ENCODE measurements at places on chromosomes 7 and 10. TPM values are rescaled to one million over a fixed set of nuclear protein-coding genes. Genes with fewer than 3 reads are reported as not detected.

- no peak for DNase-seq
Measured at GRCh38 chr10:6988654-6989053, 408.6 kb upstream of the PRKCQ start.

- no peak for DNase-seq
Measured at GRCh38 chr7:71547426-71547825, 415.5 kb downstream of the GALNT17 start.

GRCh38 chr10:106712988-106713387, 451.5 kb downstream of the SORCS1 start:
- no peak for DNase-seq

- DNase-seq, result no peak
Measured at GRCh38 chr7:84722086-84722485, 464.8 kb downstream of the SEMA3D start.

DNA sequence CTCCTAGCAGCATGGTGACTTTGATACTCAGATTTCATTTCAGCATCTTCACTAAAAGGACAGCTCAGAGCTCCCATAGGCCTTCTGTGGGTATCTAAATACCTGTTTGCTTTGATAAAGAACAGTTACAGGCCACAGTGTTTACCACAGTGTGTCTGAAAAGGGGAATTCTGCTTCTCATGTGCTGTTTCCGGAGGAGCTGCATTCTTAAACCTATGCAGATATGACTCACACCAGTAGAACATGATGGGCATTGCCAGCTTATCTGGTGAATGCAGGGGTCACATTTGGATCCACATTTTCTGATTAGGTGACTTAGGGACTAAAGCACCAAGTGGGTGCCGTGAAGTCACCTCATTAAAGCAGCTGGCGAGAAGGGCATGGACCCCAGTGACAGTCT, 52.6 kb downstream of the TRRAP start:
- no peak for DNase-seq

The FAM180A gene
- 0.43 TPM for total RNA-seq

The UPK3BL2 gene
- total RNA-seq, result 1.8 TPM

GRCh38 chr7:138515001-138515528, 55.0 kb downstream of the TRIM24 start:
- DNase-seq, result no peak

DNA sequence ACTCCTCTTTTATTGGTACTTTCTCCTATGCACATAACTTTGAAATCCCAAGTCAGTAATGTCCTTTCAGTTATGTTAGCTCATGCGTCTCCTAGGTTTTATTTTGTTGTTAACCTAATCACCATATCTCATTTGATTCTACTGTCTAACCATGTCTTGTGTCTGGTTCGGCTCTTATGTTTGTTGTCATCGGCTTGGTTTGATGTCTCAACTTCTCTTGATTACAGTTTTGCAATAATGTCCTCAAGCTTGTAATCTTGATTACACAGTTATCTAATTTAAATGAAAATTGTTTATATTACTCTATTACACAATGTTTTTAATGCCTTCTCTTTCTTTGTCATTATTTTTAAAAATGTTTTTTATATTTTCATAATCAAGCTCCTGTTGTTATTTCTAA, 35.9 kb upstream of the SEMA3A start:
- DNase-seq, result no peak

- DNase-seq, result no peak
Measured at GRCh38 chr7:133860628-133861335, 266.4 kb upstream of the LRGUK start.

The WDR86 gene
- not detected for total RNA-seq

DNA sequence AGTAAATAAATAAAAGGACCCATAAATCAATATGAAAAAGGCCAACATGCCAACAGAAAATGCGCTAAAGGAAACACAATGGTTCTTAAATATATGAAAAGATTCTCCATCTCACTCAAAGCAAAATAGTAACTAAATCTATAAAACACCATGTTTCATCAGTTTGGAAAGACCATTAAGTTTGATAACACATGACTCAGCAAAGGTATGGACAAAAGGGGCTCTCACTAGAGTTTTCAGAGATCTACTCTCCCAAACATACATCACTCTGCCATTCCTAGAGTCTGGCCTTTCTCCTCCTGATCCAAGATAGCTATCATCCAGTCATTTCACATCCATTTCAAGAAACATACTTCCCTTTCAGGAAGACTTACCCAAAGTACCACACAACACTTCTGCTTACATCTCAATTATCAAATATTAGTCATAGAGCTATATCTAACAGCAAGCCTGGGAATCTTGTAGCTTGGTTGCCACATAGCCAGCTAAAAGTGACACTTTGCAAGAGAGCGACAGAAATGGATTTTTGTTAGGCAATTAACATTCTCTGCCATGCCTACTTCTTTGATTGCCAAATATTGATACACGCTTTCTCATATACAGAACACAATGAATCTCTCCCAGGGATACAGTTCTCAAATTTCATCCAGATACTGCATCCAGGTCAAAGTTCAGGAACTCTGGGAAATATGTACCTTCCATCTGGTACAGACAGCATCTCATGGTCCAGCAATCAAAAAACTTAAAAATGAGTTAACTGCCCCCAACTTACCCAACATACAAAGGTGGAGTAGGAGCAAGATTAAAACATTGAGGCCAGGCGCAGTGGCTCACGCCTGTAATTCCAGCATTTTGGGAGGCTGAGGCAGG, 28.8 kb downstream of the TOMM7 start:
- DNase-seq, result no peak

DNA sequence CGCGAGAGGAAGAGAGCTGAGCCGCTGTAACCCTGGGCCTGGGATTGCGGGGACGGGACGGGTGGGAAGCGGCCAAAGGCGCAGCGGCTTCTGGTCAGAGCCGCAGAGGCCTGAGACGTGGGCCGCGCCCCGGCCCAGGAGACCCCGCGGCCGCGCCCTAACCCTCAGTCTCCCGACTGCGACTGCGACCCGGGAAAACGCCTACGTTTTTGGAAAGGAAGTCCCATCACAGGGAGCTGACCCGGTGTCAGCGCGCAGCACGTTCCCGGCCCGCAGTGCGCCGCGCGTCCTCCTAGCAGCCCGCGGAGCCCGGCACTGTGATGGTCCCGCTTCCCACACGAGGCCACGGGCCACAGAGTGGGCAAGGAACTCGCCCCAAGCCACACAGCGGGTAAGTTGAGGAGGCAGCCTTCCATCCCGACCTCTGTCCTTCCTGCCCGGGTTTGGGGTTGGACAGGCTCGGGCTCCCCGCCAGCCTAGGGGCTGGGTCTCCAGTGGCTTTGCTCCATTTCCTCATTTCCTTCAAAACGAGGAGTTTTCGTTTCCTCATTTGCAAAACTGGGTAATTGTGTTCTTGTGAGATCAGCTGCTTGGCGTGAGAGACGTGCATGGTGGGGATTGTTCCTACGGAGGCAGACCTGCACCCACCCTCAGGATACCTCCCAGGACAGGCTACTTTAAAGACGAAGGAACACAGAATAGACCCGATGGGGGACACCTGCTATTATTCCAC, 1.2 kb downstream of the GPNMB start:
- DNase-seq, result no peak

GRCh38 chr7:65287023-65287422, 86.6 kb upstream of the ZNF92 start:
- no peak for DNase-seq

- DNase-seq, result no peak
Measured at GRCh38 chr7:34762764-34763163, 104.7 kb downstream of the NPSR1 start.

GRCh38 chr7:135601182-135601581, 43.5 kb downstream of the NUP205 start:
- DNase-seq, result no peak

The OR6V1 gene
- total RNA-seq, result not detected

GRCh38 chr7:39883812-39884390, 66.2 kb upstream of the CDK13 start:
- DNase-seq, result no peak

The CADPS2 gene
- total RNA-seq, result 40.8 TPM

GRCh38 chr10:123148414-123149161, 652 bp downstream of the HMX2 start:
- DNase-seq, result no peak

The NYAP1 gene
- total RNA-seq, result 0.53 TPM

The CPA2 gene
- total RNA-seq, result not detected

The SPAG6 gene
- not detected for total RNA-seq

GRCh38 chr7:27173956-27174873, at the start of gene HOXA10:
HOXA10 (minus strand) TSS chr7:27174320; CDS start chr7:27174306, 14 bp downstream.
- DNase-seq, result no peak

DNA sequence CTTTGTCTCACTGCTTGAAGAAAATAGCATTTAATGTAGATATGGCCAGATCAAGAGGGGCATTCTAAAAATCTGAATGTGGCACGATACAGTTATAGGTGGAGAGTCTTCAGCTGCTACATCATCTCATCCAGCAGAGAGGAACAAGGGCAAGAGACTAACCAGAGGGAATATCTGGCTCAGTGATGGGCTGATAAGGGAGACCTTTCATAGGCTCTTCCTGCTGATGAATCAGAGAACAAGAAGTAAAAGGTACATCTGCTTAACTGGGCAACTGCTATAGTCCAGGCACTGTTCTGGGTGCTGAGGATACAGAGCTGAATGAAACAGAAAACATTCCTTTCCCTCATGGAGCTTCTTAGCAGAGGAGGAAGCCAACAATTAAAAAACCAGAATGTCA, 37.9 kb downstream of the PIP4K2A start:
- no peak for DNase-seq

The AKR1C2 gene
- total RNA-seq, result not detected

DNA sequence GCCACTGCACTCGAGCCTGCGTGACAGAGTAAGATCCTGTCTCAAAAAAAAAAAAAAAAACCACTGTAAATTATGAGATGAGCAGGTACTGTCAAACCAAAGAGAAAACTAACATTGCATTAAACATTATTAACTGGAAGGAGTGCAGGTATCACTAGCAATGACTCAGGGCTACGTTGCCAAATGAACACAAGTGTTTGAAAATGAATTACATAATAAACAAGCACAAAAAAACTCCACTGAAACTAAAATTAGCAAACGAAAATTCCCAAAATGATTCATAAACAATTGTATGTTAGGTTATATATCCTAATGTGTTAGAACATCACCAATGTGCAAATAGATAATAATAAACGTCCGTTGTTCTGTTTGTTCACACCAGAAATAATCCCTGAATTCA, 42.8 kb downstream of the NSUN6 start:
- DNase-seq, result no peak

DNA sequence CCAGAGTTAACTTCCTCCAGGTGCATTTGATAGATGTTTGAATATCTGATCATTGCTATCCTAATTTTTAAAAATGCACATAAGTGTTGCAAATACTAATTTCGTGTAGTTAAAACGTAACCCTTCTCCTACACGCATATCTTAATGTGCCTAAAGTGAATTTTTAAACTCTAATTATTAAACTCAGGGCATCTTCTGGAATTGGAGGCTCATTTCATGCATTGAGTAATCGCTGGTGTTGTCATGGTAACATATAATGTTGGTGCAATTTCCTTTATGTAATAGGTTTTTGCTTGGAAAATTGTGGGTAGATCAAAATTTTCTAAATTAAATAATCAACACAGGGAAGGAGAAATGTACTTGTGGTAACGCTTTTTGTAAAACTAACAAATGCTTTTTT, 56.2 kb downstream of the ARMC3 start:
- DNase-seq, result no peak

GRCh38 chr10:133358162-133358924, 524 bp upstream of the FUOM start:
- DNase-seq, result no peak

DNA sequence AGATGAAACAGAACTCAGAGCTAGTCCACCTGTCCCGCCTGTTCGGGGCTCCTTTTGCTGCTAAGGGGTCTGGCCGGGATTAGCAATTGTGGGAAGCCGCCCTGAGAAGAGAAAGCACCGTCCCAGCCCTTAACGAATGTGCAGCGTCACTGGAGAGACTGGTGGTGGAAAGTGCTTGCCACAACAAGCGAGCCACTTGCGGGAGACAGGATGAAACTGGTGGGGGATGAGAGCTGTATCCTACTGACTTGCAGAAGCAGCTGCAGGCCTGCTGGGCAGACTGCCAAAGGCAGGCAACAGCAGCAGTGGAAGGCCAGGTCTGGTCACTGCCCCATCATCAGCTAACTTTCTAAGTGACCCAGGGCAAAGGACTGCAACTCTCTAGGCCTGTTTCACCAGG, 95.4 kb downstream of the FAM53B start:
- no peak for DNase-seq

The PIK3AP1 gene
- total RNA-seq, result 0.32 TPM

DNA sequence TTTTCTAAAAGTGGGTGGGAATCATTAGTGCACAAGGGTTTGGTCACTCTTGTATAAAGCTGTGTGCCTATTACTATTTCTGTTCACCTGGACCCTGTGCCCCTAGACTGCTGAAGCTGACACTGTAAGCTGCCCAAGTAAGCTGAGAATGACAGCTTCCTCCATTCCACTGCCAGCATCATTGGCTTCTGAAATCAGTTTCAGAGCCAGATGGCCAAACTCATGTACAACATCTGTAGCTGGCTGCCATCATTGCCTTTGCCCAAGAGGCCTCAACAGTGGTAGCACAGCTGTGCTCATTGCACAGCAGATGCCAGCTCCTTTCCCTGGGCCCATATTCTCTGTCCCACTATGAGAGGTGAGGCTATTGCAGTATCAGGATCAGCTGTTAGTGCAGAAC, 165.7 kb downstream of the CPEB3 start:
- DNase-seq, result no peak

DNA sequence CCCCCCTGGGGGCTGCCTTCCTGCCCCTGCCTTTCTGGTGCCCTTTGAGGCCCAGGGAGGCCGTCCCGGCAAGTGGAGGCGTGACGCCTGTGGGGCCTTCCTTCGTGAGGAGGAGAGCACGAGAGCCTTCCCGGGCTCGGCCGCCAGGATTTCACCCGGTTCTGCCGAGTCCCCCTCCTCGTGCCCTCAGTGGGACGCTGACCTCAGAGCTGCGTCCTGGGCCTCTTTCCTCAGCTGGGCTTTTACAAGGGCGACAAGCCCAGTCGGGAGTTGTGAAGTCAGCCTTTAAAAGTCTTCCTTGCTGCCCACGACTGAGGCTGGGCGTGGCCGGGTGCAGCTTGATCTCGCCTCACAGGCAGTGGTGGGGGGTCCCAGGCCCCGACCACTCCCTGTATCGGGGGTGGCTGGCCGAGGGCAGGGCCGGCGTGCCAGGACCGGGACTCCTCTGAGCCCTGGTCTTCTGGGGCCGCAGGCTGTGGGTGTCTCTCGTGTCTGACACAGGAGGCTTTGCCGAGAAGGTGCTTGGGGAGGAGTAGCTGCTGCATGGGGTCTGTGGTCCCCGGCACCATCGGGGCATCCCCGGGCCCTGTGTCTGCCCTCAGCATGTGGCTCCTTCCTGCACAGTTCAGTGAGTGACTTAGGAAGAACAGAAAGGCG, 41.8 kb downstream of the FAM20C start:
- DNase-seq, result no peak
